RWPE2 (cell line): ENCODE measurements at places on chromosomes 7 and 10.

DNA sequence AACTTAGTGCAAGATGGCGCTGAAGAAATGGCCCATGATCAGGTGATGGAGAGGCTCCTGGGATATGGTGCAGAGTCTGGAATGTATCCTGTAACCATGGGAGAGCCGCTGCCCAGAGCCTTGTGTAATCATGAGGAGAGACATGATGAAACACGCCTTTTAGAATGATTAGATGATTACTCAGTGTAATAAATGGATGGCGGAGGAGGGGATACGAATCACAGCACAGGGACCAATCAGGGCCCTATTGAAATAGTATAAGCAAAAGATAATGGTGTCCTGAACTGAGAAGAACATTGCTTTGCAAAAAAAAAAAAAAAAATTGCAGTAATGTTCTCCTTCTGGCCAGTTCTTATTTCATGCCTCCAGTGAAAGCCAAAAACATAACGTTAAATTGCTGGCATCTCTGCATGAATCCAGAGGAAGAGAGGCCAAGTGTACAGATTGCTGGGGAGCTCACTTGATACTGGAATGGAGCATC lies 668.5 kb upstream of the AUTS2 start:
- no peak for DNase-seq

DNA sequence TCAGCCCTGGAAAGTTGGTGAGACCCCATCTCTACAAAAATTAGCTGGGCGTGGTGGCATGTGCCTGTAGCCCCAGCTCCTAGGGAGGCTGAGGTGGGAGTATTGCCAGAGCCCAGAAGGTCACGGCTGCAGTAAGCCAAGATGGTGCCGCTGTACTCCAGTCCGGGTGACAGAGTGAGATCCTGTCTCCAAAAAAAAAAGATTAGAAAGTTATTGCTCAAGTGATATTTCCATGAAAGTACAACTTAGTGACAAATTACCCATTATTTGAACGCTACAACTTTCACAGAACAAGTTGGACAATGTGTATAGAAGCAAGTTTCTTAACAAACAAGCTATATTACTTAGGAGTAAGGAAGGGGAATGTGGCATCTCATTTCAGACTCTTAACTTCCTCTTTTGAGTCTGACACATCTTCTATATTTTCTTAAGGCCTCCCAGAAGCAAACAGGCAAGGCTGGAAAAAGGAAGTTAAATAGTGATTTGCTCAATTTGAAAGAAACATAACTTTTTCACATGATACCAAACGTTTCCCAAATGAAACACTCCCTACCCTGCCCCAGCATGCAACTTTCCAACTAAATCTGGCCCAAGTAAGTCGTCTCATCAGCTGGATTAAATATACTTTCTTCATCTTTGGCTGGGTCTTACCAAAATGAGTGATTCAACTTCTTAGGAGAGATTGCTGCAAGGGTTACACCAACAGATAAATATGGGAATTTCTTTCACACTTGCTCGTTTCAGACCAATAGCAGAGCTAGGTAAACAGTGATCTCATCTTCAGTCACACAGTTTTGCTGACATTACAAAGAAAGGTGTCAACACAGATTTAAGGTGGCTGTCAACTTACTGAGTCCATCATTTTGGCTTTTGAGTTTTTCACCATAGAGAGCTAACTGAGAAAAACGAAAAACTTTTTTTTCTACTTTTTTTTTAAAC lies 66.3 kb upstream of the KLF6 start:
- no peak for DNase-seq

- no peak for DNase-seq
Measured at GRCh38 chr10:128065881-128066534, 60.2 kb downstream of the MKI67 start.

- DNase-seq = no peak
Measured at GRCh38 chr7:34091321-34091917, 186.1 kb downstream of the BMPER start.

DNA sequence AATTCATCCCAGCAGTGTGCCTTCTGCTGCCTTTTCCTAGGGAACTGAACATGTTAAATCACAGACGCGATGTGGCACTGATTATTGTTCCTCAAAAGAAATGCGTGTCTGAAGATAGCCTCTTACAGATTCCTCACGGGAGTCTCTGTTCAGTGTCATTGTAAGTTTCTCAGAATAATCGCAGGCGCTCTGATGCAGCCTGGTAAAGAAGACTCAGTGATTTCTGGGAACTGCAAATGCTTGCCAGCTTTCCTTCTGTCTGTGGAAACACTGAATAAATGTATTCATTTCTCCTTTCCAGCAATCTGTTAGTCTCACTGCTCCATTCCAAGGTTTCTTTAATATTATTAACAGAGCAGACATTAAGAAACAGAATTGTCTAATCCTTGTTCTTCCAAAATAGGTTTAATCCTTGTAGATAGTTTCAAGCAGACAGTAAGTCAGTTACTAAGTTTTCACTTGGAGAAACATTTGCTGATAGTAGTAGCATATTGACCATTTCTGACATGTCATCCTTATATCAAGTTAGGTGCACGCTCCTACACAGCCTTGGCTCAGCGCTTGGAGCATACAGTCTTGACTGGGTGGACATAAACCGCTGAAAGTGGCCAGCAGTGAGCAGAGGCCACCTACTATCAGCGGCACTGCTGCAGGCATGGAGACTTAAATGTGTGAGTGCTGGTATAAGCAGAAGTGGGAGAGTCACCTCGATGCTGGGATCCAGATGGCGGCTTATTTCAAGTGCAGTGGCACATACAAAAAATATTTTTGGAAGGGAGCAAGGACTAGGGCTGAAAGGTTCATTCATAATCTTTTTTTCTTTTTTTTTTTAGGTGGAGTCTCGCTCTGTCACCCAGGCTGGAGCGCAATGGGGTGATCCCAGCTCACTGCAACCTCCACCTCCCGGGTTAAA lies 27.7 kb downstream of the MMRN2 start:
- DNase-seq = no peak

GRCh38 chr7:128210590-128211570 lies 30.2 kb upstream of the LEP start:
- DNase-seq = no peak

GRCh38 chr10:117863771-117864170 lies 183.0 kb downstream of the RAB11FIP2 start:
- no peak for DNase-seq

GRCh38 chr7:8778459-8778858 lies 345.1 kb downstream of the NXPH1 start:
- no peak for DNase-seq

GRCh38 chr7:155456738-155457543 lies 988 bp upstream of the EN2 start:
- peak; percentile 43 for DNase-seq

DNA sequence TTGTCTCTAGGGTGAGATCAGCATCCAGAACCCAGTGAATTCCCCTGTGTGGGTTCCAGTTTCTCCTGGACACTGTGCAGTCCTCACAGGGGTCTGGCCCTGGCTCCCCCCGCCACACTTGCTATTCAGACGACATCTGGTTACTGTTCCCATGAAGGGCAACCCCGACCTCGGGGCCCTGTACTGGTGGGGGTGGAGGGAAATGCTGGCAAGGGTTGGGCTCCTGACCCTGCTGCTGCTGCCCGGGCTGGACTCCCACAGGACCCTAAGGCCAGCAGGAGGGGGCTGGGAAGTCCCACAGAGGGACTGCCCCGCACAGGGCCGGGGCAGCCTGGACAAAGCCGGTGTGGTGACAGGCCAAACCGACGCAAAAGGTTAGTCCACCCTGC lies 768 bp upstream of the CPA1 start:
- no peak for DNase-seq
